ENCODE measurements at places on chromosomes 11 and 22. TPM values are rescaled to one million over a fixed set of nuclear protein-coding genes. Genes with fewer than 3 reads are reported as not detected.

TSPAN32 gene
- total RNA-seq: 1.9 TPM

HSPB2 gene
- not detected for total RNA-seq

- H3K36me3 ChIP-seq: peaks cover 7% of the 10 kb centered on the region
- peak overlapping the region; percentile 66 for H3K27ac ChIP-seq
- no peak for DNase-seq
- no peaks in the 10 kb centered on the region for H3K27me3 ChIP-seq
- H3K4me3 ChIP-seq: peak overlapping the region; percentile 93
These were observed 500 bp upstream of the ADSL start for GRCh38 chr22:40345815-40346184.

DNA sequence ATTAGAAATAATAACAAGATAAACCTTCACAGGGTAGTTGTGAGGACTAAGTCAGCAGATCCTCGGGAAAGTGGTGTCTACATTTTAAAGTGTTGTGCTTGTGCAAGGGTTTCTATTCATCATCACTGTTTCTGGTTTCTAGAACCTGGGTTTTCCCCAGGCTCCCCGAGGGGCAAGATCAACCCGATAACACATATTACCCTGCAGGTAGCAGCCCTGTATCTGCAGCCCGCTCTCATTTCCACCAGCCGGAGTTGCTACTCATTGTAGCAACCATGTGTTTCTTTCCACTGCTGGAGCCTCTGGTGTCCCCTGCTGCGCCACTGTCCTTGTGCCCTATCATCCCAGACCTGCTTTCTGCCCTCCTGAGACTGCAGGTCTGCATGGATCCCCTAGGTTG lies 67.0 kb downstream of the MIAT start:
- no peaks in the 10 kb centered on the region for H3K27me3 ChIP-seq
- no peak for DNase-seq
- H3K4me1 ChIP-seq: no peaks in the 10 kb centered on the region
- peaks cover 26% of the 10 kb centered on the region for H3K36me3 ChIP-seq

- H3K4me1 ChIP-seq: no peaks in the 10 kb centered on the region
- H3K27me3 ChIP-seq: no peaks in the 10 kb centered on the region
- DNase-seq: peak; percentile 83
These were observed 141.2 kb upstream of the TIMP3 start for GRCh38 chr22:32660292-32660691.

GRCh38 chr11:6526411-6527135 lies 29.5 kb downstream of the DNHD1 start:
- no peaks in the 10 kb centered on the region for H3K4me1 ChIP-seq
- peaks cover 4% of the 10 kb centered on the region for H3K36me3 ChIP-seq
- no peak for DNase-seq
- H3K27me3 ChIP-seq: no peaks in the 10 kb centered on the region
- H3K4me3 ChIP-seq: no peak overlapping the region
- H3K27ac ChIP-seq: no peak overlapping the region

DNA sequence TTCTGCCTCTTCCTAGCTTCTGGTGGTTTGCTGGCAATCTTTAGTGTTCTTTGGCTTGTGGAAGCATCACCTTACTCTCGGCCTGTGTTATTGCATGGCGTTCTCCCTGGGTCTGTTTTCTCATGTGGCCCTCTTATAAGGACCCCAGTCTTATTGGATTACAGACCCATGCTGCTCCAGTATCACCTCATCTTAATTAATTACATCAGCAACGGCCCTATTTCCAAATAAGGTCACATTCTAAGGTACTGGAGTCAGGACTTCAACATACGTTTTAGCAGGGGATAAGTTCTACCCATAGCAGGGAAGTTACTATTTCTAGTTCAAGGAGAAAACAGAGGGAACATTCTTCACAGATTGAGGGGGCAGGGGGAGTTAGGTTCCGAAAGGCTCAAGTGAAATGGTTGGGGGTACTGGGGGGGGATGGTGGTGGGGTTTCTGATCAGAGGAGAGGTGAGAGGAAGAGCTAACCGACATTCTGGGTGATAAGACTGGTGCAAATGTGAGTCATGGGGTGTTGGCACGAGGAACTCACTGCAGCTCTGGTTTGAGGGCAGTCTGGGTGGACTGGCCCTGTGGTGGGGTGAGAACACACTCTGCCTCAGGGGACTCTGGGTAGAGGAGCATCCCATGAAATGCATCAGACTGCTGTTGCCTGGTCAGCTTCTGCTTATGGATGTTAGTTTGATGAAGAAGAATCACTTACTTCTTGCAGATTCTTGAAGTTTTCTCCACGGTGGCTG lies 51.5 kb upstream of the ZBED5 start:
- H3K36me3 ChIP-seq: no peaks in the 10 kb centered on the region
- H3K4me1 ChIP-seq: no peaks in the 10 kb centered on the region
- no peak overlapping the region for H3K4me3 ChIP-seq

DNA sequence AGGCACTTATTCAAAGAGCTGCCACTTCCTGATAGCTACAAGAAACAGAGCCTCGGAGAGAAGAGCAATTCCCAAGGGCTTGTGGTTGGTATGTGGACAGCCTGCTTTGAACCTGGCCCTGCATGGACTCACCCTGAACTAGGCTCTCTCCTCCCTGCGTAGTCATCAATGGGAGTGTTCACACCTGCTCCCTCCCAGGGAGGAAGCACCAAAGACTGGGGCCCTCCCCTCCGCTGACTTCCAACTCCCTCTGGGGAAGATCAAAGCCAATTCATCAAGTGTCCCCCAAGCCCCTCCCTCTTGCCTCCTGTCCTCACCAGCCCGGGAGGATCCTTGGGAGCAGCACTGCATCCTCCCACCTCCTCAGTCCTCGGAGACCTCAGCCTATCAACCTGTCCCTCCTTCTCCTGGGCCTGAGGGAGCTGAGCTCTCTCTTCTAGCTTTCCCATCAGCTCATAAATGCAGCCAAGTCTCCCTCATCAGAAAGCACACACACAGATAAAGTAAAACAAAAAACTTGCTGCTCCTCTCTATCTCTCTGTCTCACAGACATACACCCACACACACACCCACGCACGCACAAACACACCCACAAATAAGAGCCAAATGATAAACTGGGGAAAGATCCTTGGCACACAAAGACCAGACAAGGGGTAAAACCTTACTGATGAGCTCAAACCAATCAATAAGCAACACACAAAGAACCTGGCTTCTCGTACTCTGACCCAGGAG lies 3.3 kb downstream of the A4GALT start:
- H3K27ac ChIP-seq: peak overlapping the region; percentile 54
- no peaks in the 10 kb centered on the region for H3K4me1 ChIP-seq
- no peaks in the 10 kb centered on the region for H3K27me3 ChIP-seq

DNA sequence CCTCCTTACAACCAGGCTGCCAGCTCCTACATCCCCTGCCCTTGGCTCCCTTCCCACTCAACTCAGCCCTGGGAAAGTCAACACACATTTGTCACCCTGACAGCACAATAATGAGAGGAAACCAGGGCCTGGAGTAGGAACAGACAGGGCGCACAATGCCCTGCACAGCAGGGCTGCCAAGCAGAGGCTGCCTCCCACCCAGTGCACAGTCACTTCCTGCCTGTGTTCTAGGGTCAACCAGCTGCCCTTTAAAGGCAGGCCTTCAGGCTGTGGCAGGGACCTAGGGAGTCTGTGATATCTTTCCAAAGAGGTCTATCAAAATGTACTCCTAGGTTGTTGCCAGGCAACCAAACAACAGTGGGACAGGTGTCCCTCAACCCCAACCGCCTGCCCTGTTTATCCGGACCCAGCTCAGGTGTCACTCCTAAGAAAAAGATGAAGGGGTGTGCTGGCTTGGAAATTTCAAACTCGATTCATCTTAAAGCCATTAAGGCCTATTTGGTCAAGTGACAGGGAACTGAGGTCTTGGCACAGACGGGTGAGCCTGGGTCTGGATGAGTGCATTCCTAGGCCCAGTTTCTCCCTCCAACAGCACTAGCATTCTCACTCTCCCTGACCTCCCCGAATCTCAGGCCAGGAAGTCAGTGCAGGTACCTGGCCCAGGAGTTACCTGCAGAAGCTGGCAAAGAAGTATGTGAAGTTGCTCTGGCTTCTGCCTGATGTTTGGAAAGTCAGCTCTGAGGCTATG lies 110.3 kb upstream of the PITPNB start:
- peak overlapping the region; percentile 56 for H3K27ac ChIP-seq
- H3K27me3 ChIP-seq: no peaks in the 10 kb centered on the region
- H3K36me3 ChIP-seq: no peaks in the 10 kb centered on the region
- DNase-seq: peak; percentile 73
- no peak overlapping the region for H3K4me3 ChIP-seq
- peaks cover 32% of the 10 kb centered on the region for H3K4me1 ChIP-seq

DNA sequence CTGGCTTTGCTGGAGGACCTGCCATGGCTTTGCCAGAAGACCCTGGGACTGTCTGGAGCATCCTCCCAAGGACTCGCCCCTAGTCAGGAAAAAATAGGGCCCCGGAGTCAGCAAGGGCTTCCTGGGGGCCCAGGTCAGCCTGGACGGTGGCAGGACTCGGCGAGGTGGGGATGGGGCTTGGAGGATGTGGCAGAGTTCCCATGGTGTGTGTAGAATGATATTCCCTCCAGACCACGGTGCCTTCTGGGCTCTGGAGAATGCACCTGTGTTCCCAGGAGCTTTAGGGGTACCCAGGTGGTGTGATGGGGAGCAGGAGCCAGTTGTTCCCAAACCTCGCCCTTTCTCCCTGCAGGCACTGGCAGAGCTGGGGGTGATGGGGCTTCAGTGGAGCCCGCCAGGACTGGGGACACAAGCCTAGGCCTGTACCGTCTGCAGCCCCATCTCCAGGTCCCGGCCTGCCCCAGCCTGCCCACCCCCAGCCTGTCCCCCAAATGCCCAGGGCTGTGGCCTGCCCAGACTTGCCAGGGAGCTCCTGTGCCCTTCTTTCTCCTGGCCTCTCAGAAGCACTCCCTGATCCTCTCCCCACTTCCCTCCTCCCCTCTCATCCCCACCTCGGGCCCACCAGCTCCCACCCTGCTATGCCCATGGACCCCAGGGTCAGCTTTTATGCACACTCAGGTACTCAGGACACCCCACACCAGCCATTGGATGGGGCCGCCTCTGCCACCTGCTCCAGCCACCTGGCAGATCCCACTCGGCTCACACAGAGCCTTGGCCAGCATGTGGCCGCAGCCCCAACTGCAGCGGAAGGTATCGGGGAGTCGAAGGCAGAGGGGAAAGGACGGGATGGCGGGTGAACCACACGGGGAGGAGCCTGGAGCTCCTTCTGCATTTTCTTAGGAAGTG lies 82.1 kb downstream of the CDKN1C start:
- DNase-seq: peak; percentile 54
- H3K4me1 ChIP-seq: peaks cover 13% of the 10 kb centered on the region
- no peak overlapping the region for H3K4me3 ChIP-seq
- H3K27ac ChIP-seq: no peak overlapping the region
- no peaks in the 10 kb centered on the region for H3K36me3 ChIP-seq
